ENCODE measurements at places on chromosomes 2 and 18. TPM values are rescaled to one million over a fixed set of nuclear protein-coding genes. Genes with fewer than 3 reads are reported as not detected.

PLGLB1 gene
- 0.64 TPM for total RNA-seq

MOGAT1 gene
- total RNA-seq = not detected

WDR75 gene
- 24.3 TPM for total RNA-seq

SIX3 gene
- not detected for total RNA-seq

INO80D gene
- 18.8 TPM for total RNA-seq

MRPL33 gene
- total RNA-seq = 37.3 TPM

HDAC4 gene
- 33.9 TPM for total RNA-seq

APLF gene
- 4.2 TPM for total RNA-seq
